GM13976 (cell line): ENCODE measurements at places on chromosomes 16 and 17.
A peak's percentile ranks its signal among the peaks of the same experiment; 100 is the strongest.

GRCh38 chr17:81388091-81388611, 7.1 kb upstream of the BAHCC1 start:
- DNase-seq: no peak

DNA sequence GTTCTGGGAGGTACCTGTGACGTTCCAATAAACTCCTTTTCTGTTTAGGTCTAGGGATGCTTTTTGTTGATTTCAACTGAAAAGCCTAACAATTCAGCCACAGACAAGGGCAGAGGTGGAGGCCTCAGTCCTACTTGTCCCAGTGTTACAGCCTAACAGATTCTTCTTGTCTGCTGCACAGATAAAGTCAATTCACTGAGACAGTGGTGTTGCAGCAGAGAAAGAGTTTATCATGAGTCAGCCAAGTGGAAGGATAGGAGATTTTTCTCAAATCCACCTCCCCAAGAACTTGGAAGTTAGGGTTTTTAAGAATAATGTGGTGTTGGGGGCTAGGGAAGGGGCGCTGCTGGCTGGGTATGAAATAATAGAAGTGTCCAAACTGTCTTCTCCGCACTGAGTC, 10.8 kb upstream of the TNFSF12 start:
- no peak for DNase-seq

GRCh38 chr16:2244926-2245795, 6.2 kb downstream of the ECI1 start:
- no peak for DNase-seq

- DNase-seq: no peak
Measured at GRCh38 chr16:72740347-72740746, 307.6 kb downstream of the ZFHX3 start.

- DNase-seq: no peak
Measured at GRCh38 chr16:1180549-1181403, 27.9 kb downstream of the CACNA1H start.

DNA sequence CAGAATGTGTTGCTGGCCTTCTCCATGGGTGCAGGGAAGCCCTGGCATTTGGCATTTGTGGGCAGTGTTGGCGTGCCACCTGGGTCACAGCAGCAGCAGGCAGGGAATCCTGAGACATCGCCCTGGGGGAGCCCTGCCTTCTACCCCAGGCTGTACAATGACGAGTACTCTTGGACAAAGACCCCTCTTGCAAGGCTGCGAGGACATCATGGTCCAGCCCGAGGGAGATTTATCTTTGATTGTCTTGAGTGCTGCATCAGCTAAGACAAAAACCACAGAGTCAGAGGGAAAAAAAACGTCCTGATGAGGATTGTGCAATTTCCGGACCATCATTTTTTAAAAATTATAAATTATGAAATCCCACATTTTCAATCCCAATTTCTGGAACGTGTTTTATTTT, 3.7 kb downstream of the CRISPLD2 start:
- DNase-seq: no peak

DNA sequence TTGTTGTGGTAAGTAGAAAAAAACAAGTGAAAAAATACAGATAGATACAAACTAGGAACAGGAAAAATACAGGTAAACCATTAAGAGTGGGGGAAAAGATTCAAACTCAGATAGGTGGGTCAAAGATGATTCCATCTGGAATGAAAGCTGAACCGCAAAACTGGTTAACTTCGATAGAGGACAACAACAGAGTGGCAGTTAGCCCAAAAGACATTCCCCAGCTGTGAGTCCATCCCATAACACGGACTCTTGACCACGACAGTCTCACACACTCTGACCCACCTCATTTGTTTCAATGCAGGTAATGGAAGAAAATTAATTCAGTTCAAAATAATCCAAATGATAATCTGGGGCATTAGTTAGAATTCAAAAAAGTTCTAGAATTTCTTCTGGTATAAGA, 13.5 kb downstream of the ELAC2 start:
- DNase-seq: no peak

- DNase-seq: no peak
Measured at GRCh38 chr16:68487669-68488068, 39.4 kb upstream of the SMPD3 start.

GRCh38 chr16:27650073-27650701, 100.2 kb downstream of the KATNIP start:
- no peak for DNase-seq

GRCh38 chr17:75896415-75897159, at the start of gene TRIM65:
Gene TRIM65, minus strand, starts transcription at chr17:75896951. Its CDS starts 14 bp downstream, at chr17:75896937.
- DNase-seq: peak; percentile 94

DNA sequence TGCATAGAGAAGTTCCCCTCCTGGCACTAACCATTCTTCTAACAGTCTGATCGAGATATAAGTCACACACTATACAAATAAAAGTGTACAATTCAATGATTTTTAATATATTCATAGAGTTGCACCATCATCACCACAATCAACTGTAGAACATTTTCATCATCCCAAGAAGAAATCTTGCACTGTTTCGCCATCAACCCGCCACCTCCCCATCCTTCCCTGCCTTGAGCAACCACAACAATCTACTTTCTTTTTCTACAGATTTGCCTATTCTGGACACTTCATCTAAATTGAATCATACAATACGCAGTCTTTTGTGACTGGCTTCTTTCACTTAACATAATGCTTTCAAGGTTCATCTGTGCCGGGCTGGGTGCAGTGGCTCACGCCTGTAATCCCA, 33.0 kb upstream of the GUCY2D start:
- no peak for DNase-seq

- no peak for DNase-seq
Measured at GRCh38 chr16:71777329-71777728, 31.3 kb downstream of the AP1G1 start.

DNA sequence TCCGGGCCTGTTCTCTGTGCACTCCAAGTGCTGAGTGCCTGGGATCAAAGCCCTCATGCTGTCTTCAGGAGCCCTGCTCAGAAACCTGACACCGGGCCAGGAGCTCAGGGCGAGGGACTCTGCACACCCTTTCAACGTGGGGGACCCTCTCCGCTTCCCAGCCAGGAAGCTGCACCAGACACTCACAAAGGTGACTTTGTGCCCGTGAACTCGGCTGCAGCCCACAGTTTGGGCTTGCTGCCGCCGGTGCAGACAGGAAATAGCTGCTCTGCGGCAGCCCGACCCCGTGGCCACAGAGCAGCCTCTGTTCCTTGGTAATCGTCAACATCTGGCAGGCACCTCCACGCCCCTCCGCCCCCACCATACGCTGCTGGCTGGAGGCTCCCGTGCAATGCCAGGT, 93.4 kb upstream of the METRNL start:
- peak; percentile 54 for DNase-seq

GRCh38 chr16:56191835-56192634, 746 bp downstream of the GNAO1 start:
- peak; percentile 22 for DNase-seq

DNA sequence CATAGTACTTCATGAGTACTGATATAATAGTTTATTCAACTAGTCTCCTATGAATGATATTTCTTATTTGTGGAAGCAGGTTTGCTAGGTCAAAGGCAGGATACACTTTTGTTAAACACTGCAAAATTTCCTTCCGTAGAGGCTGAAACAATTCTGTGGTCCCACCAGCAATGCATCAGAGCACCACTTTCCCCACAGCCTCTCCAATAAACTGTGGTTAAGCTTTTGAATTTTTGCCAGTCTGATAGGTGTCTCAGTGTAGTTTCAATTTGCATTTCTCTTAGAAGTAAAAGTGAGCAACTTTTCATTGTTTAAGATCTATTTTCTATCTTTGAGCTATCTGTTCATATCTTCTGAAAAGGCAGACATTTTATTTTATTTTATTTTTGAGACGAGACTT, 36.4 kb upstream of the CORO6 start:
- DNase-seq: no peak

DNA sequence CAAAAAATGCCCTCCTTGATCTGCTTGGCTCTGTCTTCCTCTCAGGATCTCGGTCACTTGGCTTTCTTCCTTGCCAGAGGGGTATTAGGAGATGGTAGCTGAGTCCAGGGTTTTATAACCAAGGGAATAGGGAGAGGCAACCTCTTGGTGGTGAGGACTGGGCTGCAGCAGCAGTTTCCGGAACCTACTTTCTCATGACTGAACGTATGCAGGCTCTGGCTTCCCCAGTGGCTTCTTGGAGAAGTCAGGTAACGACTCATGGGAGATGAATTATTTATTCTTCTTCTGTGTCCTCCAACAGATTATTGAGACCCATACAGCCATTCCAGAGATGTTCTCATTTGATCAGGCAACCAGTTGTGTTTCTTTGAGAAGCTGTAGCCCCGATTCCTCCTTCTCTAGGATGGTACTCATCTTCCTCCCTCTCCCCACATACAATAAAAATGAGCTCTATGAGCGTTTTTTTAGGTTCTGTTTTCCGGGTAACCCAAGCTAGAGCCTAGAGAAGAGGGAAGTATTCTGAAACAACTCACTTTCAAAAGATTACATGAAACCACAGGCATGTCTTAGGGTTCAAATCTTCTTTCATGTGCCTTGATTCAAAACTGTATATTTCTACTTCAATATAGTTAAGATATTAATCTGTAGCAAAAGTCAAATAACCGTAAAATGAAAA, 22.3 kb upstream of the DHX40 start:
- no peak for DNase-seq

DNA sequence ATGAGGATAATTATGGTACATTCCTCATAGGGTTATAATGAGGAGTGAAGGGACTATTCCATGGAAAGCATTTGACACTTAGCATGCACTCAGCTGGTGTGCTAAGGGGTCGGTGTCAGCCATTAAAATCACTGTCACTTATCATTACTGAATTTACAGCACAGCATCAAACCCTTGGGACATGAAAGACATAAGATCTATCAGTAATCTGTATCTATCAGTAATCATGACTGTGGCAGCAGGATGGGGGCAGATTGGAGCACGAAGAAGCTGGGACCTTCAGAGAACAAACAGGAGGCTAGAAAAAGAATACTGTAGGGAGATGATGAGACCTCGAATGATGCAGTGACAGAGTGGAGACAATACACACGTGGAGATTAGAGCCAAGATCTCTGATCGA, 73.5 kb upstream of the CLEC3A start:
- DNase-seq: no peak

GRCh38 chr17:74554909-74555308, 9.0 kb upstream of the CD300C start:
- DNase-seq: no peak

GRCh38 chr17:21213638-21214014, 335 bp downstream of the TMEM11 start:
- no peak for DNase-seq

- no peak for DNase-seq
Measured at GRCh38 chr17:74530831-74531150, 484 bp downstream of the CD300LB start.

DNA sequence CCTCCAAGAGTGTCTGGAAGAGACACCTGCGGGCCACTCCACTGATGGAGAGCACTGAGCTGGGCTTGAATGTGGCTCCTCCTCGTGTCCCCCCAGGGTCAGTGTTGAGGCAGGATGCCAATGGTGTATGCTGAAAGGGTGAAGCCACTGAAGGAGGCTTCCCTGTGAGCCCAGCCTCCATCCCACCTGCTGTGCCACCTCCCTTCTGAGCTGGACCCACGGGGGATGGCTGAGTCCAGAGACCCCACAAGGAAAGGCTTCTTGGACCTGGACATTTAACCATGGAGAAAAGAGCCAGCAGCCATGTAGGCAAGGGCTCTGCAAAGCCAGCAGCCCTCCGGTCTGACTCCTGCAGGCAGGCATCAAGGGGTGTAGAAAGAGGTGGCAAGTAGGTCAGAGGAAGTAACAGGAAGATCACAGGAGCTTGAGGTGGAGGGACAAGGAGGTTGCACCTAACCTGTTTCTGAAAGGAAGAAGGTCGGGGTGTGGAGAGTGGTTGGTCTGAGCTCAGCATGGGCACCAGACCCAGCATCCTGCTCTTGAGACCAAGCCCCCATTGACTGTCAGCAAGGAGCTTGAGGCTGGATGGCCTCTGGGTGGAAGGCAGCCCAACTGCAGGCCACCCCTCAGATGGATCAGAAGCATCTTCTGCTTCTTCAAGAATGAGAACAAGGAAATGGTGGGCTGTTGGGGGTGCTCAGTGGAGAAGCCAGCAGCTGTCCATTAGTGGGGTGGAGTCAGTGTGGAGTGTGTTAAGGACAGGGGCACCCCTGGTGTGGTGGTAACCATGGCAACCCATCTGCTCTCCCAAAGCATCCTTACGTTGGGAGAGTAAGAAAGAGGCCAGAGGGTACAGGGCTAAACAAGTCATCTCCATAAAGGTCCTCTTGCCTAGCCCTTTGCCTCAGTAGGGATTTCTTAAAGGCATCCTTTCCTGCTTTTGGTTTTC, 80.7 kb downstream of the PLD6 start:
- DNase-seq: no peak

DNA sequence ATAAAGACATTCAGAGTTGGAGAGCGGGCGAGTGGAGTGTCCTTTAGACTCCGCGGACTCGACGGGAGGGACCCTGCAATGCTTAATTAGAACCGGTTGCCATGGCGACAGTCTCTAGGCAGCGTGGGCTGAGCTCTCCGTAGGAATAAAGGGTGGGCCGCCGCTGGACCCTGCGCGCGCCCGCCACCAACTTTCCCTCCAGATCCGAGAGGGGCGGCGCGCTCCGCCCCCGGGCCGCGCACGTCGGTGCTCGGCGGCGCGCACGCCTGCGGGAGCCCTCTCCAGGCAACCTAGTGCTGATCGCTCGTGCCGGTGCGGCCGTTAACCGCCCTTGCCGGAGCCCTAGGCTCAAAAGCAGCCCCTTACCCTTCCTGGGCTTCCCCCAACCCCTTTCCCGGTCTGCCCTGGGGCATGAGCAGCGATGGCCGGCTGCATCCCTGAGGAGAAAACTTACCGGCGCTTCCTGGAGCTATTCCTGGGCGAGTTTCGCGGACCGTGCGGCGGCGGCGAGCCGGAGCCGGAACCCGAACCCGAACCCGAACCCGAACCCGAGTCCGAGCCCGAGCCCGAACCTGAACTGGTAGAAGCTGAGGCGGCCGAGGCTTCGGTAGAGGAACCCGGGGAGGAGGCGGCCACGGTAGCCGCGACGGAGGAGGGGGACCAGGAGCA, at the start of gene PPM1E:
Gene PPM1E (plus strand): TSS at position 278 of the 669 bp plus-strand sequence.
- DNase-seq: peak; percentile 88

- DNase-seq: no peak
Measured at GRCh38 chr17:28239271-28239624, 79.8 kb upstream of the TMEM97 start.

DNA sequence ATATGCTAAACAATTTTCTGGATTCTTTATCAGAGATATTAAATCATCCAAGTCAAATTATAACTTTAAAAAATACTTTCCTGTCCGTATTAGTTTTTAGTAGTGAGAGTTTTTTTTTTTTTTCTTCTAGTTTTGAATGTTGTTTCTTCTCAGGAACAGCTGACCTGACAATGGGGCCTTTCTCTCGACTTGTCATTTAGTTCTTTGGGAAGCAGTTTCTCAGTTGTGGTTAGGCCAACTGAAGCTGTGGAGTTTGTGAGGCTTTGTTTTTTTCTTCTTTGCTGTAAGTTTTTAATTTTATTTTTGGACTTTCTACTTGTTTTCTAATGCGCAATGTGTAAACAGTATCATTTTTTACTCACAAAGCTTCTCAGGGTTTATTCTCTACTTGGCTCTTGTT, 140.8 kb downstream of the FTO start:
- no peak for DNase-seq

GRCh38 chr16:5826332-5826731, 728.7 kb upstream of the EEF2KMT start:
- DNase-seq: no peak

GRCh38 chr17:75124041-75124818, 7.3 kb downstream of the NT5C start:
- DNase-seq: no peak

- DNase-seq: no peak
Measured at GRCh38 chr17:45394091-45394490, 38.6 kb downstream of the ARHGAP27 start.
